ENCODE measurements at places on chromosomes 16 and 17. TPM values are rescaled to one million over a fixed set of nuclear protein-coding genes. Genes with fewer than 3 reads are reported as not detected.
A peak's percentile ranks its signal among the peaks of the same experiment; 100 is the strongest.

GRCh38 chr16:11586378-11586855, 302 bp downstream of the LITAF start:
- DNase-seq: peak; percentile 39
- H3K27me3 ChIP-seq: no peaks in the 10 kb centered on the region
- H3K4me1 ChIP-seq: no peaks in the 10 kb centered on the region
- peak overlapping the region; percentile 97 for H3K27ac ChIP-seq
- H3K36me3 ChIP-seq: no peaks in the 10 kb centered on the region
- H3K4me3 ChIP-seq: peak overlapping the region; percentile 45

DNA sequence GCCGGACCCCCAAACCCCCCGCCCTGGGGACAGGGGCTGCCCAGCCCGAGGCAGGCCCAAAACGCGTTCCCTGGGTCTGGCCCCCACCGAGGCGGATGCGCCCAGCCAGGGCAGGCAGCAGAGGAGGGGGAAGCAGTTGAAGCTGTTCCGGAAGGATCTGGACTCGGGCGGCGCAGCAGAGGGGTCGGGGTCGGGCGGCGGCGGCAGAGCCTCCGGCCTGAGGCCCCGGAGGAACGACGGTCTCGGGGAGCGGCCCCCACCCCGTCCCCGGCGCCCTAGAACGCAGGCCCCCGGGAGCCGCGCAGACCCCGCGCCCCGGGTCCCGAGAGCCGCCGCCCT, 22.9 kb upstream of the ZFPM1 start:
- H3K36me3 ChIP-seq: no peaks in the 10 kb centered on the region
- peak overlapping the region; percentile 26 for H3K4me3 ChIP-seq
- DNase-seq: no peak
- H3K4me1 ChIP-seq: no peaks in the 10 kb centered on the region
- peak overlapping the region; percentile 54 for H3K27ac ChIP-seq

The ADPRM gene
- 3.7 TPM for total RNA-seq

The LGALS9B gene
- total RNA-seq: not detected

The ZFPM1 gene
- 15.5 TPM for total RNA-seq

The PRCD gene
- 0.22 TPM for total RNA-seq

- no peaks in the 10 kb centered on the region for H3K27me3 ChIP-seq
- H3K27ac ChIP-seq: no peak overlapping the region
- no peaks in the 10 kb centered on the region for H3K36me3 ChIP-seq
- no peak for DNase-seq
- no peak overlapping the region for H3K4me3 ChIP-seq
Measured at GRCh38 chr16:78743556-78743955, 644.1 kb downstream of the WWOX start.

GRCh38 chr16:85353013-85353412, 240.7 kb upstream of the CIBAR2 start:
- no peaks in the 10 kb centered on the region for H3K36me3 ChIP-seq
- no peak overlapping the region for H3K4me3 ChIP-seq
- peaks cover 22% of the 10 kb centered on the region for H3K4me1 ChIP-seq
- no peak overlapping the region for H3K27ac ChIP-seq
- DNase-seq: no peak
- no peaks in the 10 kb centered on the region for H3K27me3 ChIP-seq

- no peaks in the 10 kb centered on the region for H3K4me1 ChIP-seq
- no peak overlapping the region for H3K27ac ChIP-seq
- no peak overlapping the region for H3K4me3 ChIP-seq
- no peaks in the 10 kb centered on the region for H3K36me3 ChIP-seq
- H3K27me3 ChIP-seq: no peaks in the 10 kb centered on the region
Measured at GRCh38 chr17:77273397-77274085, 132.8 kb downstream of the SEC14L1 start.

The FAM20A gene
- total RNA-seq: 81.9 TPM

DNA sequence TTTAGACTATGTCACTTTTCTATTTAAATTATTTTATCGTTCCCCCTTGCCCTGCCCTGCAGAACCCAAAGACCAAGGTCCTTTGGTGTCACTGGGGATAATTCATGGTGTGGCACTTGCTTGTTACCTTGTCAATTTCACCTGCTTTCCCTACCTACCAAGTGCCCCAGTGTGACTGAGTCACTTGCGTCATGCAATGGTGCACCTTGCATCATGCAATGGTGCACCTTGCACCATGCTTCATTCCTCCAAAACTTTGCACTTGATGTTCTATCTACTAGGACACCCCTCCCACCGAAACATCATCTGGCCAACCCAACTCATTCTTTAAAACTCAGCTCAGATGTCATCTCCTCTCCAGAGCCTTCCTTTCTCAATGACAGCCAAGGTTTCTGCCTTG, 47.1 kb downstream of the TMEM114 start:
- H3K4me3 ChIP-seq: no peak overlapping the region
- no peak overlapping the region for H3K27ac ChIP-seq
- H3K36me3 ChIP-seq: no peaks in the 10 kb centered on the region

Data from right lobe of liver (tissue), 6 donors.